ENCODE measurements at places on chromosomes 2 and 18.
A peak's percentile ranks its signal among the peaks of the same experiment; 100 is the strongest.

- no peak for DNase-seq
Measured at GRCh38 chr2:197879812-197880408, 75.5 kb downstream of the PLCL1 start.

GRCh38 chr18:78814766-78815165, 164.9 kb upstream of the SALL3 start:
- no peak for DNase-seq

- no peak for DNase-seq
Measured at GRCh38 chr18:57762686-57763085, 40.4 kb downstream of the ATP8B1 start.

DNA sequence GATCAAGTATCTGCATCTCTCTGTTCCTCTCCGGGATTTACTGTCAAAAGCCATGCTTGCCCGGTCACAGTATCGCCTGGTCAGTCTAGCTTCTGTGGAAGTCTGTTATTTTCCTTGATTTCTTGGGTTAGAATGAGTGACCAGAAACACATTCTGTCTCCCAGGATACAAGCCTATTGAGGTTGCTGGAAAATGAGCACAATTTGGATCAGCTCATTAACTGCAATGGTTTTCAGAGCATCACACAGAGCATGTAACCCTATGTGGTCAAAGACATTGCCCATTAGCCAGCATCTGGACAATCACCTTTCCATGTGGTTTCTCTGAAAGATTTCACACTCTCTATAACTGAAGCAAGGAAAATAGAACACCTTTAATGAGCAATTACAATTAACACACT, 124.2 kb upstream of the FAM98A start:
- DNase-seq: no peak

GRCh38 chr2:27000228-27000627, 29.8 kb downstream of the MAPRE3 start:
- DNase-seq: no peak

GRCh38 chr2:161245261-161245553, 63.0 kb upstream of the PSMD14 start:
- peak; percentile 36 for DNase-seq

DNA sequence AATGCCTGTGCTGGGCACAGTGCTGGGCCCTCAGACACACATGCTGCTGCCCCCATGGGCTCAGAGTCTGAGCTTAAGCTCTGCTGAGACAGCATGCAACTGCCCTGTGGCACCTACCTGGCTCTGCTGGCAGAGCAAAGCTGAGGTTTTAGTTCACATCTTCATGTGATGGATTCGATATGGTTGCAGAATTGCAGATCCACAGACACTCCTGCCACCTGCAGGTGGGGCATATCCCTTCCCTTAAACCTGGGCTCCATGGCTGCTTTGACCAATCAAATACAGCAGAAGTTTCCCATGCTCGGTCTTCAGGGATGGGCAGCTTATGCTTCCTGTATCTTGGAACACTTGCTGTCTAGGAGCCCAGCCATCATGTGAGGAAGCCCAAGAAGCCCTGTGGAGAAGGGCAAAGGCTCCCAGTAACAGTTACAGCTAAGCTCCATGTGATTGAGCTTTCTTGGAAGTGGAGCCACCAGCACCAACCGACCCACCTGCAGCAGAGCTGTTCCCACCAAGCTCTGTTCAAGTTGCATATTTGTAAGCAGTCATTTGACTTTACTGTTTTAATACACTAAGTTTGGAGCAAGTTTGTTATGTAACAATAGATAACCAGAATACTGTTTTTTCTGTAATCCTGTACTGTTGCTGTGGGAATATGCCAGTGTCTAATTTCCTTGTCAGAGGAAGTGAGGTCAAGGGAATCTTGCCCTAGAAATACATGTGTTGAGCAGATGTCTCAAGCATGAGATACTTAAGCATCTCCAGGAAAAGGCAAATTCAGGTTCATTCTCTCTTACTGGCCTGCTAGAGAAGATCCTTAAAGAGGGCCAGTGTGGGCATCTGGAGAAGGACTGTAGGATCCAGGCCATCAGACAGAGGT, 79.3 kb downstream of the SH3RF3 start:
- no peak for DNase-seq

DNA sequence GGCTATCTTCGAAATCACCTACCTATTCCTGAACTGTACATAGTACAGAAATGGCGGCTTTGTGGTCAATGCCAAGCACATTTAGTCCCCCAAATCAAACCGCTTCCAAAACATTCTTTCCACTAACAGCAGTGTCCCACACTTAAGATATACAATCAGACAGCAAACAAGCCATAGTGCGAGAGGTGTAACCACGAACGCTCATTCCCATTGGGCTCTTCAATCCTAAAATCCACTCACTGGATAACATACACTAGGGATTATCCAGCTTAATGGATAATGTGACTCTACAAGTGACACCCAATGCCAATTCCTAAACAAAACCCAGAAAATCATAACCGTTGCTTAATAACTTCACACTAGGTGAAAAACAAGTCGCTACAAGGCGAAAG, 2.0 kb downstream of the XPO1 start:
- DNase-seq: no peak

GRCh38 chr2:200203381-200203827, 103.1 kb upstream of the SPATS2L start:
- no peak for DNase-seq

DNA sequence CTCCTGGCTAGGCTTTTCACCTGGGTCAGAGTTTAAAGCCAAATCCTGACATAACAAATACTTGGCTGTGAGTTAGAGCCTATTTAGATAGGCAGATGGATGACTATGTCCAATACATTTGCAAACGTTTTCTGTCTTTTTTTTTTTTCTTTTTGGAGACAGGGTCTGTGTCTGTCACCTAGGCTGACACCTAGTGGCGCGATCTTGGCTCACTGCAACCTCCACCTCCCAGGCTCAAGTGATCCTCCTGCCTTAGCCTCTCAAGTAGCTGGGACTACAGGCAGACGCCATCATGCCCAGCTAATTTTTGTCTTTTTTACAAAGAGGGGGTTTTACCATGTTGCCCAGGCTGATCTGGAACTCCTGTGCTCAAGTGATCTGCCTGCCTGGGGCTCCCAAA, 124.8 kb downstream of the DYM start:
- no peak for DNase-seq

DNA sequence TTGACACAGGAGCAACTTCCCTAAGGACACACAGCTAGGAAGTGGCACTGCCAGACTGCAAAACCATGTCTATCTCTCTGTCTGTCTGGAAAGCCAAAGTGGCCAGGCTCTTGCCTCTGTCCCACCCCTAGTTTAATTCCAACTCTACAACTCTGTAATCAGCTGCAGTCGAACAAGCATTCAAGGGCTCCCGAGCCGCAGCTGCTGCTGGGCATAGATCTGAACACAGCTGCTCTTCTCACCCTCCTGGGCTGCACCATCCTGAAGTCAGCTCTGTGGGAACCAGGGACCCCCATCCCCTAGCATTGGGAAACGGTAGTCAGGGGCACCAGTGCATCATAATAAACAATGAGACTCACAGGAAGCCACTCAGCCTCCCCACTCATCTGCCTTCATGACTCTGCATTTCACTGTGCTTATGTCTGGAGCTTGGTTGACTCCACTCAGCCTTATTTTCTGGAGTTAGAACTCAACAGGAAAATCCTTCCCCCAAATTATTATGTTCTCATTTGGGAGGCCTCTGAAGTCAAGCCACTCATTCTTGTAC, 44.4 kb upstream of the TMEM163 start:
- no peak for DNase-seq

- DNase-seq: no peak
Measured at GRCh38 chr18:74149878-74150277, 1.6 kb downstream of the TIMM21 start.

Data from HT-29 (cell line).